ENCODE measurements at places on chromosomes 7 and 10.

- DNase-seq, result no peak
These were observed 2.4 kb upstream of the DENND10 start for GRCh38 chr10:119101366-119102098.

DNA sequence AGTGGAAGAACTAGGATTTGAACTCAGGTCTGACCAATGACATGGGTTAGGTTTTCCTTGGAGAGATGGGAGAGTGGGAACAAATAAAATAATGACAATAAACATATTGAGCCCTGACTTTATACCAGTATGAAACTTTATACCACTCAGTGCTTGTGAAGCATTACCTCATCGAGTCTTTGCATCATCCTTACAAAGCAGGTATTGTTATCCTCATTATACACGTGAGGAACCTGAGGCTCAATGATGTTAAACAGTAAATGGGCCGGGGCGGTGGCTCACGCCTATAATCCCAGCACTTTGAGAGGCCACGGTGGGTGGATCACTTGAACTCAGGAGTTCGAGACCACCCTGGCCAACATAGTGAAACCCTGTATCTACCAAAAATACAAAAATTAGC is 47.7 kb downstream of the HHEX start:
- DNase-seq, result no peak

DNA sequence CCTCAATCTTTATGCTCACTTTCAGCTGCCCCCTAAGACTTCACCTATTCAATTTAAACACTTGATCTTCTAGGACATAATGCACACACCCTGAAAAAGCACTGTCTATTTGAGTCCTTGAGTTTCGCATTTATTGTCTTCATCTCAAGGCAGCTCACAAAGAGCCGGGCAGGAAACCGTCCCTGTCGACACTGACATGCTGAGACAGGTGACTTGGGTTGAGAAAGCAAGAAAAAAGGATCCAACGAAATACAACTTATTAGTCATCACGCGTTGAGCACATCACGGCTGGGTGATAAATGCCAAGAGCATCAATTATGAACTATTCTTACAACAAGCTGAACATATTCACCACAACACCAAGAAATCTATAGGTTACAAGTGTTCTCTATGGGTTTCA is 91.1 kb downstream of the CALN1 start:
- DNase-seq, result no peak

DNA sequence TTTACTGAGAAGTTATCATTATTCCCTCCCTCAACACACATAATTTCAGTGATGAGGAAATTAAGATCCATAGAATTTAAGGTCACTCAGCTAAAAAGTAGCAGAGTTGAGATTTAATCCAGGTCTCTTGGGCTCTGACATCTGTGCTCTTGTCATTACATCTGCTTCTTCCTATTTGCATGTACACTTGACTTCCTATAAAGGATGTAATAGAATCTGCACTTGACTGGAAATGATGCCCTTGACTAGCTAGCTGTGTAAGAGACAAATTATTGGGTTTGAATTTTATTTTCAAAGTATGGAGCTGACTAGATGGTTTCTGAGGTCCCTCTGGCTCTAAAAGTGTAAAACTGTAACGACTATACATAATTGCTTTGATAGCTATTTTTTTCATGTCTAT is 59.5 kb downstream of the AGK start:
- no peak for DNase-seq

DNA sequence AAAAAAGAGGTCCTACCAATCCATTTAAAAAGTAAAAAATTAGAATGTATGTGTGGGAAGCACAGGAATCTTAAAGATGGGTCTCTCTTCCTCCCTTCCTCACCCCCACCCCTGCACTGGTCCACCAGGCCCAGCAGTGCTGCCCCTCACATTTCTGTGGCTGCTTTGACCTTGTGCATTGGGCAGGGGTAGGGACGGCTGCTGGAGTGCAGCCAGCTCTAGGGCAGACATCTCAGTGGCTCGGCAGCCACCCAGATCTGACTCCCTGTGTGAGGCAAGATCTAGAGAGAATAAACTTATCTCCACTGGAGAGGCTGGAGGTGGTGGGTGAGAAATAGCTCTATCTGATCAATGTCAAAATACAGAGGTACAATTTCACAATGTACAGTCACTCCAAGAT is 6.7 kb downstream of the FAM180A start:
- DNase-seq, result no peak

- no peak for DNase-seq
These were observed 22.6 kb downstream of the KIF11 start for GRCh38 chr10:92615515-92615914.

DNA sequence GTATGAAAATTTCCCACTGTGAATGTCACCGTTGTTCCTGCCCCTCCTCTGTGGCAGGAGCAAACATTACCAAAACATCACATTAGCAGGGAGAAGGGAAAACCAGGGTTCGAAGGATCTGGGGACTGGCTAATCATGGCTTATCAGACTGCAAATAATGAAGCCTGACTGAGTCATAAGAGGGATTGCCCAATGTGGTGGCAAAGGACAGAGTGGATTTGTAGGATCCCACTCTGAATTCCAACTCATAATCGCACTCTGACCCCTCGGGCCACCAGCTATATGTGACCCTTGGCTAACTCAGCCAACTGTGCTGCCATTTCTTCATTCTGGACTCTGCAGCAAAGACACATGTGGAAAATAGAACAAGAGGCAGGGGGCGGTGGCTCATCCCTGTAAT is 347.3 kb upstream of the AUTS2 start:
- no peak for DNase-seq

DNA sequence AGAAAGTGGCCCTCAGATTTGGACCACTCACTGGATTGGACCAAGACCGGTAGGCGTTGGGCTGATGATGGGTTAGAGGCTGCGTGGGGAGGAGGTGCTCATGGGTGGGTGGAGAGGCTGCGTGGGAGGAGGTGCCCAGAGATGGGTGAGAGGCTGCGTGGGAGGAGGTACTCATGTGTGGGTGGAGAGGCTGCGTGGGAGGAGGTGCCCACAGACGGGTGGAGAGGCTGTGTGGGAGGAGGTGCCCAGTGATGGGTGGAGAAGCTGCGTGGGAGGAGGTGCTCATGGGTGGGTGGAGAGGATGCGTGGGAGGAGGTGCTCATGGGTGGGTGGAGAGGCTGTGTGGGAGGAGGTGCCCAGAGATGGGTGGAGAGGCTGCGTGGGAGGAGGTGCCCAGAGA is 346.3 kb downstream of the PAXIP1 start:
- no peak for DNase-seq

GRCh38 chr10:123936426-123936825 is 44.8 kb upstream of the CPXM2 start:
- DNase-seq, result no peak

- DNase-seq, result no peak
These were observed 406.3 kb upstream of the KLF6 start for GRCh38 chr10:4191354-4191753.

DNA sequence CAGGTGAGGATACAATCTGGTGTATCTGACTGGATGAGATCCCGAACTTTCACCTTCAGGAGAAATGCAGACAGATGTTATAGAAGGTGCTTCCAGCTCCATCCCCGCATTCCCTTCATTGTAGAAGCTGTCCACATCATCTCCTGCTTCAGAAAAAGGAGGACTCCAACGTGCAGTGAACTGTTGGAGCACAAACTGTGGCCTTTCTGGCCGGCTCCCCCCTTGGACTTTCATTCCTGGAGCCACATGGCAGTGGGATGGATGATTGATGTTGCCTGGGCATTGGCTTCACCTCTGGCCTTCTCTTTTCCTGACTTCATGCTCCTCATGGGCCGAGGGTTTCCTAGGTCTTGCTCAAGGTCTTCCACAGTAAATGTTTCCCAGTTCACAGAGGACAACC is 29.6 kb upstream of the ZNF273 start:
- no peak for DNase-seq

DNA sequence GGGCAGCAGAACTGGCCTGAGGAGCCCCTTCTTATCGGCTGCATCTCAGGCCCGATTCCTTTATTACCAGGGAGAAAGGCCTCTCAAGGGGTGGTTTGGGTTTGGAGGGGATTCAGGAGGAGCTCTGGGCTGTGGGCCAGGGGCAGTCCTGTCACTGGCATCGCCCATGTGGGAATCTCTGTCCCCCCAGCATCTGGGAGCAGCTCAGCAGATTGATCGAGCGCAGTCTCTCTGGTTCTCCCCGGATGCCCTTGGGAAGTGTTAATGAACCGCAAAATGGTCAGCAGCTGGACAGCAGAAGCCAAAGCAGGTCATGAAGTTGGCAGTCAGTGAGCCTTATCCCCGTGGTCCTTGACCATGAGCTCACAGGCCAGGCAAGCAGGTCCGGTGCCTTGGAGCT is 104.4 kb upstream of the ANLN start:
- peak; percentile 42 for DNase-seq

GRCh38 chr7:134089446-134089845 is 37.7 kb upstream of the LRGUK start:
- DNase-seq, result peak; percentile 15

- DNase-seq, result no peak
These were observed 975.7 kb upstream of the MBL2 start for GRCh38 chr10:53748319-53748718.

DNA sequence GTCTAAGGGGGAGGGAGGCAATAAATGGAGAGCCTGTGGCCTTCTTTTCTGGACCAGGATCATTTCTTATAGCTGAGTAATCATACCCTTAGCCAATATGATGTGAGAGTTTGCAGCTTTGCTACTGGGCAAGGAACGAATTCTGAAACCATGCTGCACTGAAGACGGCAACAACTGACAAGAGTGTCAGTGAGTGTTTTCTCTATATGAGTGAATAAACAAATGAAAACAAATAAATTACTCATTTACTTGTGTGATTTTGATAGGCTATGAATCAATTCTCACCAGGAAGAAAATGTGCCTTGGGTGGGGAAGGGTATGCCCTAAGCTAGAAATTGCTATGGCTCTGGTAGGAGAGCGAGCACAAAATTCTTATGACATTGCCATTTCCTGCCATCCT is 79.4 kb upstream of the LRRN3 start:
- no peak for DNase-seq

DNA sequence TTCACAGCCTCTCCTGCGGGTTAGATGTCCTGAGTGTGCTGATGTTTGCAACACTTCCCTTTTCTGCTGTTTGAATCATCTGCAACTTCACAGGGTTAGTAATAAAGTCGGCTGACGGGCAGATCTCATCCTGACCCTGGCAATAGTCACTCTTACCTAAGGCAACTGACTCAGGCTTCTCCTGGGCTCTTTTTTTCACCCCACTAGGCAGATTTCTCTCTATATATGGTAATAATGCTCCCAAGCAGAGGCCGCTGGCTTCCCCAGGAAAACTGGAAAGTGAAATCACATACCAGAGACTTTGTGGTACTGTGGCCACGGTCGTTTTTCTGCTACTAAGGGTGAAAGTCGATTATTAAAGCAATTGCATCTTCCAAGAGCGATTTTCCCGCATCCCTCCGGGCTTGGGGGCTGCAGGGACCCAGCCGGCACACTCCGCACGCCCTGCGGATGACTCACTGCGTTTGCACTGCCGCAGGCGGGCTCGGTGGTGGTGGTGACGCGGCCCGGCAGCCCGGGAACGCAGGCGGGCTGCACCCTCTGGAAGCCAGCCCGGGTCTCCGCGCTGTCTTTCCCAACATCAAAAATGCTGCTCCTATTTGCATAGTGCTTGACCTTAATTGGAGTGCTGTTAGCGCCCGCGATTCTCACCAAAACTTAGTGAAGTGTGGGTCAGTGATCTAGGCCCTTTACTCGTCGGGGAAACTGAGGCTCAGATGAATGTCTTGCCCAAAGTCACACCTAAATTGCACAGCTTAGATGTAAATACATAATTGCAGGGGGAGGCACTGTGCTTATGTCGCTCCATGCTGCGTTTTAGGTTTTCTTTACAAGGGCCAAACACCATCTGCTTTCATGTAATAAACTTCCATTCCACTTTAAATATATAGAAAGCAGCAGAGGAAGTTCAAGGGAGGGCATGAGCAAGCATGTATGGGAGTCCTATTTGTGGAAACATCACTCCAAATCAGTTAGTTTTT is 47.6 kb upstream of the ITGB1 start:
- DNase-seq, result peak; percentile 69

- DNase-seq, result no peak
These were observed 90.8 kb downstream of the KIAA1217 start for GRCh38 chr10:24299578-24300260.

GRCh38 chr10:94402204-94402842 is at the start of gene TBC1D12:
Gene TBC1D12 (plus strand): TSS chr10:94402541. CDS start chr10:94402614, 73 bp downstream.
- peak; percentile 97 for DNase-seq

DNA sequence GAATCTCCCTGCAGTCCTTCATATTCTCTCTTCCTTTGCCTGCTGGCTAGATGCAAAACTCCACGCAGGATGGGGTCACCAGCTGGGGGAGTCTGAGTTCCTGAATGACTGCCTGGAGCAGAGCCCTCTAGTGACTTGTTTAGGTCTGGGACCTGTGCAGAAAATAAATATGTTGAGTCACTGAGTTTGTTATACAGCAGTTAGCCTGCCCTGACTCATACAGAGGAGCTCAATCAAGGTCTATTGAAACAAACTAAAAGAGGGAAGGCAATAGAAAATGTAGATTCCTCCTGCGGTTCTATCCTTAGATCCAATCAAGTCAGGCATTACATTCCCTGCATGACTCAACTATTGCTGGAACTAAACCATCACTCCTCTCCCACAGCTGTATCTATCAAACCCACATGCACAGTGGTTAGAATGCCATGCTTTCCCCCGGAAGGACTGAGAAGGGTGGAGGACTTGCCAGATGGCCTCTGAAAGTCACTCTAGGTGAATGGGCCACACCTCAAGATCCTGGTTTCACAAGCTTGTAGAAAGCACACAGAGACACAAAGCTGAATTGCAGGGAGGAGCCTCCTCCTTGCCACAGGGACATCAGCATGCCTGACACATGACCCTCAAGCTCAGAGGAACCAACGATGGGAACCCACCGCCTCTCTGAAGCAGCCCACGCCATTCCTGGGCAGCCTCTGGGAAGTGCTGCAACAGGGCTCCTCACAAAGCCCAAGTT is 73.9 kb downstream of the SH3PXD2A start:
- DNase-seq, result no peak

DNA sequence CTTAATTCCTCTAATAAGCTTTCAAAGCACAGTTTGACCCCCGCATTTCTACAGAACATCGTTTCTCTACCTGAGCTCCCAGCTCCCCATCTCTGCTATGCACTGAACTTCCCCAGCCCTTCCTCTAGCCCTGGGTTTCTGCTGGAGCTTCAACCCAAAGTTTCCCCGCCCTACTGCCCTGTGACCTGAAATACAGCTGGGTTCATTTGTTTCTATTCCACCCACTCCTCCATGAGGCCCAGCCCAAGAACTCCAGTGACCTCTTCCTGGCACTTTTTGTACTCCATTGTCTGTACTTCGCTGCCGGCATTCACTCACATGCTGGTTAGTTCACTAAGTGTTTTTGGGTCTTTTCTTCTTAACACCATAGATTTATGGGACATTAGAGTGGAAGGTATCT is 35.8 kb downstream of the ADRB1 start:
- no peak for DNase-seq

DNA sequence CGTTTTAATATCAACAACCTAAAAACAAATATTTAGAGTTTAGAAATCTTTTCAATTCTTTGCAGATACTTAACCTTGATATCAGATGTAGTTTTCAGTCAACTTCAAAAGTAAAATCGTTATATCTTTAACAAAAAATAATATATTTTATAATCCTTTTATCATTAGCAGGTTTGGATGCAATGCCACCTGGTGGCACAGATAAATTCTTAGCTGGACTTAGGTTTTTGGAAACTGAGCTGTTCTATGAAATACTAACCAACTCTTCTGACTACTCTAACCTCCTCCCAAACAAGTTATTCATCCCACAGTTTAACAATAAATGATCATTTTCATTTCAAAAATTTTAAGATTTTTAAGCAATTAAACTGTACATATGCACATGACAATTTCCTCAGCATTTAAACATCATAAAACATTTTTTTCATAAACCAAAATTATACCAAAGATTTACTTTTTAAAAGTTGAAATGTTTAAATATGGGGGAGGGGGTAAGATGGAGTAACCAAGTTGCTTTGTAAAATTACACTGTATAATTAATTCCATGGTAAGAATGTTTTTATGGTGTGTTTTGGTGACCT is 56.9 kb downstream of the HIBADH start:
- DNase-seq, result peak; percentile 38

All from eye (tissue), 1 donor.